Tongue (tissue), 3 donors: ENCODE measurements at places on chromosomes 3 and 15.

GRCh38 chr15:45428491-45428890 lies 50.1 kb upstream of the GATM start:
- DNase-seq = no peak

DNA sequence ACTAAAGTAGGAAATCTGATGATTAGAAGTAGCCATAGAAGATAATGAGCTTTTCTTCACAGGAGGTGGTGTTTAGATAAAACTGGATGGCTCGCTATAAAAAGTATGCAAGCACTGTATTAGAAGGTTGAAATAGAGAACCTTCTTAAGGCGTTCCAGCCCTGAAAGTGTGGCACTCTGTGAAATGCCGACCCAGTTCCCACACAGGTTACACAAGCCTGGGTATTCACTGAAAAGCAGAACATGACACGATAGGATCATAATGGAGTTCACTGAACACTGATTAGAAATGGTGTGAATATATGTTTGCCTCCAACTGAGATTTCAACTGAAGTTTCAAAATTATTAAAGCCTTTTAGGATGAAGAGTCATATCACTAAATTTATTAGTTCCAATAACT lies 15.0 kb upstream of the LRRC34 start:
- no peak for DNase-seq

- DNase-seq = no peak
Measured at GRCh38 chr15:43957724-43958123, 130.9 kb downstream of the WDR76 start.

- DNase-seq = peak; percentile 40
Measured at GRCh38 chr3:169241991-169242707, 421.4 kb downstream of the MECOM start.

- DNase-seq = no peak
Measured at GRCh38 chr15:61527836-61528580, 298.9 kb upstream of the RORA start.

GRCh38 chr3:128585974-128586373 lies 64.6 kb downstream of the RPN1 start:
- DNase-seq = no peak

- DNase-seq = no peak
Measured at GRCh38 chr15:40118473-40118872, 9.8 kb upstream of the BMF start.

DNA sequence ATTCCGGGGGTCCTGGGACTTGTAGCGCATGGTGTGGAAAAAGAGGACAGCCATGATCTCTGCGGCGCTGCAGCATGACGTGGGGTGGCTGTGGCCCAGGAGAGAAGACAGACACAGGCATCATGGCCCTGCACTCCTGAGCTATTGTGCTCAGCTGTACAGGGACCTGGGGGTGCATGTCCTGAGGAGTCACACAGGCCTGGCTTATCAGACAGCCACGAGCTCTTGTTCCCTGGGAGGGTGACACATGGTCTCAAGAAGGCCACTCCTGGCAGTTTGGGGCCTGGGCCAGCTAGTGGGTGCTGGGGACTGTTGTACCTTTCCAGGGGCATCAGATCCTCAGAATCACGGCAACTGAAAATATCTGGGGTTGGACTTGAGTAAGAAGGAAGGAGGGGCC lies 13.7 kb downstream of the TKT start:
- no peak for DNase-seq

- peak; percentile 77 for DNase-seq
Measured at GRCh38 chr15:48352474-48353072, 21.3 kb downstream of the DUT start.

- no peak for DNase-seq
Measured at GRCh38 chr15:80580536-80581260, 114.4 kb upstream of the ABHD17C start.

DNA sequence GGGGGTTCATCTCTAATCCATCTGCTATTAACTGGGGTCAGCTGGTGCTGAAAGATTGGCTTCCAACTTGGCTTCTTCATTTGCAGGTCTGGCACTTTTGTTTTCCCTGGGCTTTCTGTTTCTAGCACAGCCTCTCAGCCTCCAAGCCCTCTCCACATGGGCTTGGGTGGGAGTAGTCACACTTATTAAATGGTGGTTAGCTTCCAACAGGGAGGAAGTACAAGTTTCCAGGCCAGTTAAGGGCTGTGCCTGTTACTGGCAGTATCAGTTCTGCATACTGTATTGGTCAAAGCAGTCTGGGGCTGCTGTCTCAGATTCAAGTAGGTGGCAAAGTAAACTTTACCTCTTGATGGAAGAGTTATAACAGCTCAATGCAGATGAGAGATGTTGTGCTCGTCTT lies 627.1 kb upstream of the CCDC54 start:
- no peak for DNase-seq

GRCh38 chr3:72995337-72995736 lies 1.3 kb upstream of the PPP4R2 start:
- peak; percentile 17 for DNase-seq

DNA sequence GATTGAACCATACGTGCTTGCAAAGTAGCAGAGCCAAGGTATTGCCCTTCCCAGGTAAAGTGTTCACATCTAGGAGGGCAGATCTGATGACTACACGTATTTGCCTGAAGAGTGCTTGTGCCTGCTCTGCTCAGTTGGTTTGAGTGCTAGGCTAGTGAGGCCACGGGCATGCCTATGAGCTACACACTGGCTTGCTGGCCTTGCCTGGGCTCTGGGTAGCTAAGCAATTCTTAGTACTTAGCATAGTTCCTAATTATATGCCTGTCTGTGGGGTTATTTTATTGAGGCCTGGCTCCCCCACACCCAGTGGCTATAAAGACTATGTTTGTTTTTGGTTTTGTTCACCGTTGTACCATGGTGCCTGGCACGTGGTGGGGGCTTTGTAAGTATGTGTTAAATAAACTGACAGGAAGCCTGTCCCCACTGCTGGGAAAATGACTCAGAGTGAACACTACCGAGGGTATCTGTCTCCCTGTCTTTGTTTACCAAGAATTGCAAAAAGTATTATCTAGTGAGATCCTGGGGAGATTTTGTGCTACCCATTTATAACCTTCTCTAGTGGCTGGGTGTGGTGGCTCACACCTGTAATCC lies 72.1 kb upstream of the ETV5 start:
- DNase-seq = no peak

DNA sequence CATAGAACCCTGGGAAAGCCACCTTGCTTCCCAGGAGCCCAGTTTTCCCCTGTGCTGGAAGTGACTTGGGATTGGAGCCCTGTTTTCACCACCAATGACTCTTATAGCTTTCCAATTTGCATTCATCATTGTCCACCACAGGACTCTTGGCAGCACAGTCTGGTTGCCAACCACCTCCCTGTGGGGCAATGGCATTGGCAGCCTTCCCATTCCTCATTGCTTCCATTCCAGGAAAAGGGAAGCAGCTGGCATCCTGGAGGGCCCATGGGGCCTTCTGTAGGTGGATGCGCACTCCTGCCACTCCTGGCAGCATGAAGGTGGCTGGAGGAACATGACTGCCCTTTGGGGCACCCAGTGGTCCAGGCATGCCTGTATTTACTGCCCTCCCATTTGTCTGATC lies 57.7 kb downstream of the FEM1B start:
- no peak for DNase-seq

- DNase-seq = no peak
Measured at GRCh38 chr15:60390231-60390630, 7.6 kb downstream of the ANXA2 start.

DNA sequence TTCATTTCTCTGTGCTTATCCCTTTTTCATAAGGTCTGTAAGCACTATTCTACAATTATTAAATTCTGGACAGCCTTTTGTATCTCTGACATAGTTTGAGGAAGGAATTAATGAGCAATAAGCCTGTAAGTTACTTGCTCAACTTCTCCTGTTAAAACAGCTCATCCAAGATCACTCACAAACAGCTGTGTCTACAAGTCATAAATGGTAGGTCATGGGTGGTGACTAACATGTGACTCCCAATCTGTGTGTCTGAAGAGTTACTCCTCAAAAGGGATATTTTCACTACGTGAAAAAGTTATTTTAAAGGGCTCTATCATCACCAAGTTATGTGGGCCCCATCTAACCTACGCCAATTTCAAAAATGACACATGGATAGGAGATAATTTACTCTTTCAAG lies 145.2 kb upstream of the CBLB start:
- no peak for DNase-seq

- no peak for DNase-seq
Measured at GRCh38 chr3:127933396-127933795, 18.4 kb downstream of the KBTBD12 start.

DNA sequence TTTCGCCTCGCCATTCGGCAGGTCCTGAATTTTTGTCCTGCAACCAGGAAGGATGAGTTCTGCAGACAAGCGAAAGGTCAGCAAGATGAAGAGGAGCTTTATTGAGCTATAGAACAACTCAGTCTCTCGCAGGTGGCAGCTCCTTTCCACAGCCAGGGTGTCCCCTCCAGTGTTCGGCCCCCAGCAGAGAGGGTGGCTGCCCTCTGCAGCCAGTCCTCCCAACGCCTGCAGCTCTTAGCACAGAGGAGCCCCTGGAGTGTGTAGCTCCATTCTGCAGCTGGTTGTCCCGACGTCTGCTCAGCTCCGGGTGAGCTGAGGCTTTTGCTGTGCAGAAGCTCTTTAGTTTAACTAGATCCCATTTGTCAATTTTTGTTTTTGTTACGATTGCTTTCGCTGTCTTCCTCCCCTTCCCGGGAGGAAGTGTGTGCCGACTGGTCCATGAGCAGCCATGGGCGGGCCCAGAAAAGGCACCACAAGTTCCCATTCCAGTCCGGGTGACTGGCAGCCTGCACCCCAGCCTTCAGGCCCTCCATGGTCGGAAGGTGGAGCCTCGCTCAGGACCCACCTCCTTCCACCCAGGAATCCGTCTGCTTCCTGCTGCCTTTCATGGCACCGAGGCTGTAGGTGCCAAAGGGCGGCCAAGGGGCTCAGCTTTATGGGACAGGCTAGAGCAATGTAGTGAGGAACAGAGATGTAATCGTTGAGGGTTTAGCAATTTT lies 497.8 kb upstream of the CNTN4 start:
- no peak for DNase-seq

GRCh38 chr3:105996781-105997180 lies 128.0 kb upstream of the CBLB start:
- no peak for DNase-seq

DNA sequence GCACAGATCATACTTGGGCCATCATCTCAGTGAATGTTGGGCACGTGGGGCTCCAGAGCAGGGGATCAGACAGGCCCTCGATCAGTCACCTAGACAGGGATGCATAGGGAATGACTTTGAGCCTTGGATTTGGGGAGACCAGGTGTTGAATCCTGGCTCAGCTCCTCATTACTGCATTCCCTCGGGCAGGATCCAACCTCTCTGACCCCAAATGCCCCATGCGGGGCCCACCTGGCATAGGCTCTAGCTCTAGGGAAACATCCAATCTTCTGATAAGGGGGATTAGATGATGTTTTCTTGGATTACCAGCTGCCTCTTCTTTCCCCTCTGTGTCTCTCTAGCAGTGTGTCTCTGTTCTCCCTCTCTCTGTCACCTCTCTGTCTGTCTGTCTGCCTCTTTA lies 22.7 kb downstream of the LOXL1 start:
- DNase-seq = no peak

DNA sequence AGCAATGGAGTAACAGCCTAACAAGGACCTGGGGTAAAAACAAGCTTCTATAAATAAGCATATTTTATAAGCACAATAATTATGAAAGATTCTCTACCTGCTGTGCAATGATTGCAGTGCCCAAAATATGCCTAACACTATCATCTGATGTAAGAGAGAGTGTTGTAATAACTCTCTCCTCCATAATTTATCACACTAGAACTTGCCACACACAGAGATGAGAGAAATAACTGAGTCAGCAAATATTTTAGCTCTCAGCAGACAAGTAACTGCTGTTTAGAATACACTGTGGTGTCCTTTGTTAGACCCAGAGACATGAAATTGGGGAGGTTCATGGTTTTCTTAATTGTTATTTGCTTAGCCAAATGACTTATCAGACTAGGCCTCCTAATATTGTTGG lies 105.3 kb upstream of the ACP3 start:
- DNase-seq = no peak

- no peak for DNase-seq
Measured at GRCh38 chr3:3848923-3849275, 49.7 kb downstream of the LRRN1 start.

DNA sequence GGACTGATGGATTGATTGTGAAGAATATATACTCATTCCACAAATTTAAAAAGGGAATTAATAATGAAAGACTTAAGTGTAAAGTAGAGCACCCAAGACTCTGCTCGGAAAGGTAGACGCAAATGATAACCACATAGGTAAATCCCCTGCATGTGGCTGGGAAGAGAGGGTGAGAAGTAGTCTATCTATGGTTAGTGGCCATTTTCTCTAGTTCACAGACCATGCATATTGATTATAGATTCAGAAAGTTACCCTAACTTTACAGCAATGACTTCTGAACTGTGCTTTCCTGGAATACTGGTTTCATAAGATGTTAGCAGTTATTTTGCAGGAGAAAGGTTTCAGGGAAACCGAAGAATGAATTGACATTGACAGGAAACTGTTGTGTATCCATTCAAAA lies 51.7 kb downstream of the CASR start:
- no peak for DNase-seq

DNA sequence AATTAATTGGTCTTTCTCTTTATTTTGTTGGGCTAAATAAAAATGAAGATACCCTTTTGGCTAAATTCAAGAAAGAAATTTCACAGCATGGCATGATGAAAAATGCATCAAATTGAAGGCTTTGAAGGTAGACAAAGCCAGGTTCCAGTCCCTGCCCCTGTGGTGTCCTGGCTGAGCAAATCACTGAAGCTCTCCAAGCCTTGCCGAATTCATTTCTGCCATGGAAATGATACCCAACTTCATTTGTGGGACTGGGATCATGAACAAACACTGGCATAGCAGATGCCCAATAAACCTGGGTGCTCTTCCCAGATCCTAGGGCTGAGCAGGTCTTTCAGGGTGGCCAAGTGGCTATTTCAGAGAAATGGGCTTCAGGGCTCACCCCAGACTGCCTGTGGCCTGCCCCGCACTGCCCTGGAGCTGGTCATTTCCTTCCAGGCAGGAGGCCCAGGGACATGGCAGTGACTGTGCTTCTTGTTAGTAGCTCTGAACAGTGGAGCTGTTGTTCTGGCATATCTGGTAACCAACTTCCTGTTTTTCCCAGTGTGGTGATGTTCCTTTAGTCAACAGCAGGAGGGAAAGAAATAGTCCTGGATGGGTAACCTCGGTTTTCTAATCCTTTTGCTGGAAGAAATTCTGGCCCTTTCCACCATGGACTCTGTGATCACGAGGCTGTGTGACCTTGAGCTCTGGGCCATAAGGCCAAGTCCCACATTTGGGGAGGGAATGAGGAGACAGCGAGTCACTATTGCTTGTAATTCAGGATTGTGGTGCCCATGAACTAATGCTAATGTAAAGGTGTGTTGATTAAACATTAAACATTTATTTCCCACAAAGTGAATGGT lies 47.6 kb downstream of the CTDSPL start:
- DNase-seq = no peak

- no peak for DNase-seq
Measured at GRCh38 chr3:161264852-161265251, 43.7 kb downstream of the NMD3 start.

- no peak for DNase-seq
Measured at GRCh38 chr3:74676-75243, 121.8 kb upstream of the CHL1 start.

GRCh38 chr3:109269577-109270275 lies 46.6 kb downstream of the DPPA2 start:
- no peak for DNase-seq

- DNase-seq = peak; percentile 91
Measured at GRCh38 chr3:73520931-73521461, 103.7 kb downstream of the PDZRN3 start.
